CD4-positive, alpha-beta T cell (primary cell): ENCODE measurements at places on chromosomes 6 and 20. TPM values are rescaled to one million over a fixed set of nuclear protein-coding genes. Genes with fewer than 3 reads are reported as not detected.

- peak; percentile 7 for DNase-seq
Observed at GRCh38 chr20:64226686-64227580, 28.6 kb upstream of the PCMTD2 start.

- DNase-seq: no peak
Observed at GRCh38 chr6:165227644-165228329, 81.6 kb downstream of the C6orf118 start.

DNA sequence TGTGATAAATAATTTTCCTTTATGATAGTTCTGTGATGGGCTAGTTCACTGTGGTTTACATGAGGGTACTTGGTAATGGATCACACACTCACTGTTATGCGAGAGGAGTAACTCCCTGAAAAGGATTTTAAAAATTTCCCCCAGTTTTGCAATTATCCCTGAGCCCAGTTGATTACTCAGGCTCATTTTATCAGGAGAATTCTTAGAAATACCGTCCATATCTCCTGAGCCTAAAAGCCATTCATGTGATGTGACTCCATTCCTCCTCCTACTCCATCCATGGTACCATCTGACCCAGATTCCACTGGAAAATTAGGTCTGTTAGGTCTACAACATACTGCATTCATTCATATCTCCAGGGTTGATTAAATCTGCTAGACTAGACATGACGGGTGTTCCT is 16.4 kb upstream of the IBTK start:
- no peak for DNase-seq

DNA sequence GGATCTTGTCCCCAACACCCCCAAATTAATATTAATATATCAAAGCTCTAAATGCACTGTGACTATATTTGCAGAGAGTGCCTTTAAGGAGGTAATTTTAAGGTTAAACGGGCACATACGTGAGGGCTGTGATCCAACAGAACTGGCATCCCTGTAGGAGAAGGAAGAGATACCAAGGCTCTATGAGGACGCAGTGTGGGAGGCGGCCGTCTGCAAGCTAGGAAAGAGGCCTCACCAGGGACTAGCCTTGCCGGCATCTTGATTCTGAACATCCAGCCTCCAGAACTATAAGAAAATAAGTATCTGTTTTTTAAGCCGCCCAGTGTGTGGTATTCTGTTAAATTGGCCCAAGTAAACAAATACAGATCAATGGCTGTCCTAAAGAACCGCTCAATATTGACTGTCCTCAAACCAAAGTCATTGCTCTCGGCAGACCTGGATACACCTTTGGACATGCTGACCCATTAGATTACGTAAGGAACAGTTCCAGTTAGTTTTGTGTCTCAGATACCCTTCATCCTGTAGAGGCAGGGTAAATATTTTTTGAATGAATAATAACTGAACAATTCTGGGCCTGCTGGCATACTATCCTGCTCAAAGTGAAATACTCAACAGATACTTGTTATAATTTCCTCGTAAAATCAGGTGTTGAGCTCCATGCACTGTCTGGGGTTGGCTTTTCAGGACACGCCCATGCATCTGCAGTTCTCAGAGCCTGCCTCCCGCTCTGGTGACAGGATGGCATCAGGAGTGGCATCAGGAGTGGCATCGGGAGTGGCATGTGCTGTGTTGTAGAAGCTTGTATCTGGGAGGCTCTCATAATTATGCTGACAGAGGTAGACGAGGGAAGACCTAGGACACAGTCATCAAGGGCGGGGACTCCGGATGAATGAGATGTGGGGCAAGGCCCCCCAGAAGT is 6.3 kb downstream of the PRR18 start:
- no peak for DNase-seq

GRCh38 chr20:48359692-48360341 is 468.0 kb downstream of the PREX1 start:
- DNase-seq: no peak

The RBPJL gene
- total RNA-seq: not detected
